M059J (cell line): ENCODE measurements at places on chromosomes 16 and 17.

DNA sequence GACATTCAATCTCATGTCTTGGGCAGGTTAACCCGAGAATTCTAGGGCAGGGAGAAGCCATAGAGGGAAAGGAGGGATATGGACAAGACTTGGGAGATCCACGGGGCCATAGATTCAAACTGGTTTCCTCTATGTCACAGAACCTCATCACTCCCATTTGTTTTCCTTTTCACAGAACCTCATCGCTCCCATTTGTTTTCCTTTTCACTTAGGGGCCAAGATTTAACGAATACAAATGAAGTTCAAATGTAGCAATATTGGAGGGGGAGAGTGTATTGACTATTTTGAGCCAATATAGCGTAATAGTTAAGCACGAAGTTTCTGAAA lies 39.3 kb upstream of the LONP2 start:
- DNase-seq = no peak

DNA sequence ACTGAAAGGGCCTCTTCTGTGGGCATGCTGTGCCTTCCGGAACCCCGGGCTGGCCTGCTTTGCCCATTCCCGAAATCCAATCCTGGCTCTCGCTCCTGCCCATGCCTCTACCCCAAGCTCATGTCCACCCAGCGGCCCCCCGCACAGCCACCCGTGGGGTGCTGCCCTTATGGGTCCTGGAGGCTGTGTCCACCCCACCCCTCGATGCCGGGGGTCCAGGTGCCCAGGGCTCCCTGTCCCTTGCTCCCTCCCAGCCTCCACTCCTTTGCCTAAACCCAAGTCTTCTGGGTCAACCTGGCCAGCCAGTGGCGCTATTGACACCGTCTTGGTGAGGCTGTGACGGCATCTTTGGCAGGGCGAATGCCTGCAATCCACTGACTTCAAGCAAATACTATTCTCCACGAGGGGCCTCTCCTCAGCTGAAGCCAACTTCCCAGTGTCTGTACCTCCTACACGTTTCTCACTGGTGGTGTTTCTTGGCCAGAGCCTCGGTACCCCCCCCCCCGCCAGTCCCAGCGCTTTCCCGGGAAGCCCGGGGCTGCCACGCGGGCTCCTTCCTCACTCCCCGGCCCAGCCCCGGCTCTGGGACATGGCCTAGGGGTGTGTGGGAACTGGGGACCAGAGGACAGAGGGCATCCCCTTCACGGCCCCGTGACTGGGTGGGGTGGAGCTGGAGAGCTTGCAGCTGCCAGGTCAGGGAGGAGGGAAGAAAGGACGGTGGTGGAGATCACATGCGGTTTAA lies 12.2 kb upstream of the DUS1L start:
- DNase-seq = no peak

DNA sequence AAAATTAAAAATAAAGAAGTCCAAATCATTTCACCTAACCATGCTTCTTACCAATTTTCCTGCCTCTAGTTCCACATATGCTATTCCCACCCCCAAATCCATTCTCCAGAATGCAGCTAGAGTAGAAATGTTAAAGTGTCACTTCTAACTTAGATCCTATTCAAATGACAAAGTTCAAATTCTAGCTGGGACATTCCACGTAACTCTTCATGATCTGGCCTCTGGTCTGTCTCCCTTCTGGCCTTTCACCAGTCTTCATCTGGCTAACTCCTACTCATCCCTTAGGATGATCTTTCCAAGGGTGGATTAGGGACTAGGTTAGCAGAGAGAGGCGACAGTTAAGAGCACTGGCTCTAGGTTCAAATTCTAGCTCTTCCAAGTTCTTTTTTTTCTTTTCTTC lies 97.9 kb downstream of the TRIM37 start:
- DNase-seq = no peak

DNA sequence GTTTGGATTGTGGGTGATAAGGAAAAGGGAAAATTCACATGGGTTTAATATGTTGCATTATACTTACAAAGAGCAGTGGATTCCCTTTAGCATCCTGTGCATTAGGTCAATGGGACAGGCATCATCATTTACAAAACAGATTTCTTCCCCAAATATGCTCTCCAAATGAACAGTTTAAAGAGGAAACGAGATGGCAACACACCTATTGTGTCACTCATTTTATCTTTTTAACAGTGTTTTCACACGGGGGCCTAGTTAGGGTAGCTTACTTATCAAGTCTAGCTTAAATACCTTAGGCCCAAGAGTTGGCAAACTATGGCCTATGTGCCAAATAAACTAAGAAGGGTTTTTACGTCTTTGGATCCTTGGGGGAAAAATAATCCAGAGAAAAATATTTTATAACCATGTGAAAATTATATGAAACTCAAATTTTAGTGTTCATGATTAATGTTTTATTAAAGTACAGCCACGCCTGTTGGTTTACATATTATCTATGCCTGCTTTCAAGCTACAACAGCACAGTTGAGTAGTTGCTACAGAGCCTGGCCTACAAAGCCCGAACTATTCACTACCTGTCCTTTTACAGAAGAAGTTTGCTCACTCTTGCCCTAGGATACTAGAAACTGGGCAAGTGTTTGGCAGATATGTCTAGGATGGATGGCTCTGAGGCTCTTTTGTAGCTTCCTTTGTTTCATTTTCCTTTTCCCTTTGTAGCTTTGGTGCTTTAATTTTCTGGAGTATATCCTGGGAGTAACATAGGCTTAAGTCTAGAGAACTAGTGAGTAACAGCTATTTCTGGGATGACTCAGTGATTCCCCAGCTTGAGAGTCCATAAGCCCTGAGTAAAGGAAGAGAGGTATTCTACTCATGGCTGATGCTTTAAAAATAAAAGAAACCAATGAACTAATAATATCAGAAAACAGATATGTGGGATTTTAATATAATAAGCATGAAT lies 12.4 kb downstream of the NUP93 start:
- DNase-seq = peak; percentile 94

GRCh38 chr16:8237452-8237851 lies 352.9 kb downstream of the TMEM114 start:
- DNase-seq = no peak

- no peak for DNase-seq
Observed at GRCh38 chr17:62717889-62718288, 90.2 kb downstream of the MARCHF10 start.
